Smooth muscle cell of the umbilical artery (primary cell): ENCODE measurements at places on chromosomes 5 and 9. TPM values are rescaled to one million over a fixed set of nuclear protein-coding genes. Genes with fewer than 3 reads are reported as not detected.

NEURL1B gene
- 1.2 and 4.4 TPM in 2 replicates for total RNA-seq

ZNF366 gene
- total RNA-seq, result 0.05 TPM in 1 of 2 replicates, not detected in the other

KIF12 gene
- not detected in 2 replicates for total RNA-seq

GABRB2 gene
- 0.30 and 0.32 TPM in 2 replicates for total RNA-seq

SLC26A2 gene
- 22.0 and 22.6 TPM in 2 replicates for total RNA-seq

SPATA31D4 gene
- total RNA-seq, result not detected in 2 replicates

HACD4 gene
- total RNA-seq, result 2.1 and 4.2 TPM in 2 replicates

NPDC1 gene
- total RNA-seq, result 27.3 and 49.4 TPM in 2 replicates

MED7 gene
- 6.9 and 9.5 TPM in 2 replicates for total RNA-seq

PCSK1 gene
- total RNA-seq, result not detected in 2 replicates

NUTM2G gene
- not detected in 2 replicates for total RNA-seq

UNC5A gene
- not detected in 2 replicates for total RNA-seq

PLPP7 gene
- total RNA-seq, result 5.3 and 6.1 TPM in 2 replicates

HOMER1 gene
- 10.1 and 15.8 TPM in 2 replicates for total RNA-seq

LPAR1 gene
- total RNA-seq, result 45.7 and 82.0 TPM in 2 replicates

FOXD4 gene
- total RNA-seq, result under 0.01 and 0.09 TPM in 2 replicates

RMRP gene
- 680 and 5,299 TPM in 2 replicates for total RNA-seq

STING1 gene
- 12.5 and 14.2 TPM in 2 replicates for total RNA-seq

SURF1 gene
- 14.6 and 24.9 TPM in 2 replicates for total RNA-seq

TAF11L6 gene
- total RNA-seq, result not detected in 2 replicates

PTPRD gene
- total RNA-seq, result 14.6 and 34.7 TPM in 2 replicates

PHF24 gene
- 0.05 and 0.30 TPM in 2 replicates for total RNA-seq

BAG1 gene
- total RNA-seq, result 12.8 and 13.9 TPM in 2 replicates

SPATA31A3 gene
- total RNA-seq, result not detected in 2 replicates

PCDHGA7 gene
- 4.2 and 6.8 TPM in 2 replicates for total RNA-seq

CAMK2A gene
- total RNA-seq, result 1.6 and 3.3 TPM in 2 replicates

EXOC3 gene
- 39.8 and 41.3 TPM in 2 replicates for total RNA-seq

DRD1 gene
- under 0.01 TPM in 1 of 2 replicates, not detected in the other for total RNA-seq

RHOBTB3 gene
- 256 and 273 TPM in 2 replicates for total RNA-seq

SNX30 gene
- 28.5 and 39.8 TPM in 2 replicates for total RNA-seq

TNFSF8 gene
- not detected in 2 replicates for total RNA-seq

TLX3 gene
- total RNA-seq, result not detected in 2 replicates

SPATA24 gene
- 2.3 and 4.2 TPM in 2 replicates for total RNA-seq
